ENCODE measurements at places on chromosomes 16 and 17.

GRCh38 chr17:15278380-15278779 lies 13.3 kb upstream of the PMP22 start:
- no peak for DNase-seq

- DNase-seq: no peak
Observed at GRCh38 chr16:88585269-88585668, 15.1 kb downstream of the ZC3H18 start.

DNA sequence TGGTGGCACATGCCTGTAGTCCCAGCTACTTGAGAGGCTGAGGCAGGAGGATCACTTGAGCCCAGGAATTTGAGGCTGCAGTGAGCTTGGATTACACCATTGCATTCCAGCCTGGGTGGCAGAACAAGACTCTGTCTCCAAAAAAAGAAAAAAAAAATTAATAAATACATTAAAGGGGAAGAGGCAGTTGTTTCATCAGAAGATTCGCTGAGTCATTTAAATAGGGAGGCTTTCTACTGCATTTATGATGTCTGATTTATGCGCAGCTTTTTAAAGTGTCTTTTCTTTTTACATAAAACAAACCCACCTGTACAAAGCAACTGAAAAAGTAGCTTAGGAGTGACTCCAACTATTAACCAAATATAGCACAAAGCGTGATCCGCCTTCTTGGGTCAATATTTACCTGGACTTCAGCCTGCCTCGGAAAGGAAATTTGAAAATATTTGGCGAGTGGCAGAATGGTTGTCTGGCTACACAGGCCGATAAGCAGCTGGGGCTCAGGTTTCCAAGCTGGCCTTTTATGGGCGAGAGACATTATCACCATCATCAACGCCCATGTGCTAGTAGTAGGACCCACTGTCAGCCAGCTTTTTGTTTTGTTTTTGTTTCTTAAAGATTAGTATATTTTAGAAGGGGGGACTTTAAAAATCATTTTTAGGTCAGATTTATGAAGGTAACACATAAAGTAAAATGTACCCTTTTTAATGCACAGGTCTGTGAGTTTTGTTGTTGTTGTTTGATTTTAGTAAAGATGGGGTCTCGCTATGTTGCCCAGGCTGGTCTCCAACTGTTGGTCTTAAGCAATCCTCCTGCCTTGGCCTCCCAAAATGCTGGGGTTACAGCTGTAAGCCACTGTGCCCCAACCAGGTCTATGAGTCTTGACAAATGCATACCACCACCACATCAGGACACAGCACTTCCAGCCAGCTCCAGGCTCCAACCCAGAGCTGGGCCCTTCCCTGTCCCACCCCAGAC lies 42.5 kb upstream of the RASD1 start:
- DNase-seq: no peak

DNA sequence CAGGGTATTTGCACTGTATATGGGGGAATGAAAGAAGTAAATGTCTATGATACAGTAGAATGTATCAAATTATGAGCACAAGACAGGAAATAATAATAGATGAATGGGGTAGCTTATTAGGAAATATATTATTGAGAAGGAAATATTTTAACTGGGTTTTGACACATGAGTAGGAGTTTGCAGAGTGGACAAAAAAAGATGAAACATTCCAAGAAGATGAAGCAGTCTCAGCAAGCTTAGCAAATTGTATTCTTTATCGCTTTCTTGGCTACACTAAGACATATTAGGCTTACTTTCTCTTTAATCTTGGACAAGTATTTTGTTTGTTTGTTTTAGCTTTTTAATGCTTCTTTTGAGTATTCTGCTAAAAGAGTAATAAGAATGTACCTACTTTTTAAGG lies 1.3 kb upstream of the KRTAP4-9 start:
- DNase-seq: no peak

- DNase-seq: no peak
Observed at GRCh38 chr17:33012522-33013033, 20.9 kb downstream of the SPACA3 start.

- no peak for DNase-seq
Observed at GRCh38 chr17:77034677-77035424, 105.9 kb upstream of the SEC14L1 start.

- DNase-seq: no peak
Observed at GRCh38 chr17:2571523-2572303, 21.7 kb upstream of the PAFAH1B1 start.

GRCh38 chr17:77735081-77735565 lies 223.4 kb upstream of the TNRC6C start:
- no peak for DNase-seq

DNA sequence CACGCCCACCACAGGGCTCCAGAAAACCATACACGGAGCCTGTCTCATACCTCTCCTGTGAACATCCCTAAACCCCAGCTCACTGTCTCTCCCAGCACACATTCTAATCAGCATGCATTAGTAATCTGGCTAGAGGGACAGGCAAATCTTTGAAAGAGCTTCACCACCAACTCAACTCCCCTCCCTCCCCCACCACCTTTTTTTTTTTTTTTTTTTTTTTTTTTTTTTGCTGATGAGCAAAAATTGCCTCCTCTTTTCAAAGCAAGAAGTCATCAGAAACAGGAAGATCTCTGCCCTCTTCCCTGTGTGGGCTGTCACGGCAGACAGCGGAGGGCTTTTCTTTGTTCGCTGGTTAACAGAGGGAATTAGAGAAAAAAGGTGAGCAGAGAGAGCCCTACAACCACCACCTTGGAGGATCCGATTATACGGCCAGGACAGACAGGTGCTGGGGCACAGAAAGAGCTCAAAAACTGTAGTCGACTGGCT lies 19.9 kb downstream of the GAS7 start:
- no peak for DNase-seq

- no peak for DNase-seq
Observed at GRCh38 chr17:74882517-74883240, 9.9 kb upstream of the FDXR start.

GRCh38 chr16:8493972-8494371 lies 96.3 kb downstream of the TMEM114 start:
- no peak for DNase-seq

DNA sequence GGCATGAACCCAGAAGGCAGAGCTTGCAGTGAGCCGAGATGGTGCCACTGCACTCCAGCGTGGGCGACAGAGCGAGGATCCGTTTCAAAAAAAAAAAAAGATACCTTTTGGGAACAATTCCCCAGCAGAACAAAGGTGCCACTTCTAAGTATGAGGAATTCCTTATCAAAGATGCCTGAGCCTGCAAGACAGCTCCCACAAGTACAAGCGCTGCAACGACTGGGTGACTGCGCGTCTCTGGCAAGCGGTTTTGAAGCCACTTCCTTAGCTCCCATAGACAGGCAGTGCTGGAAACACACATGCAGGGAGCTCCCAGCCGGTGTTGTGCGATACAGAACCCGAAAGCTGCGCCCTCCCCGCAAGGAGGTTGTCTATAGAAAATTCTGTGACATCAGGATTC lies 60.5 kb downstream of the ADCY9 start:
- DNase-seq: no peak

DNA sequence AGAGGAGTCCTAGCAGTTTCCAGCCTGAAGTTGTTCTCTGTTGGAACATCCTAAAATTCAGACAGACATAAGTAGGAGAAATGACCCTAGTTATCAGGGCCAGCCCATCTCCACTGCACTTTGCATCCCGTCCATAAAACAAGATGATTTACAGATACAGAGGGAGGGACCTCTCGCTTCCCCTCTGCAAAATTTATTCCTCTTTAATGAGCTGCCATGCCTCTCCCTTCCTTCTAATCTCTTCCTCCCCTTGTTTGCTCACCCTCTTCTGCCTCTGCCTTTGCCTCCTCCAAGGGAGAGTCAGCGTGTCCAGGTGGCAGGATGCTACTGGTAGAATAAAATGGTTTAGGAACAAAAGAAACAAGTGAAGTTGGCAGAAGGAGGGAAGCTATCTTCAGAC lies 351.3 kb downstream of the SOX9 start:
- DNase-seq: no peak

DNA sequence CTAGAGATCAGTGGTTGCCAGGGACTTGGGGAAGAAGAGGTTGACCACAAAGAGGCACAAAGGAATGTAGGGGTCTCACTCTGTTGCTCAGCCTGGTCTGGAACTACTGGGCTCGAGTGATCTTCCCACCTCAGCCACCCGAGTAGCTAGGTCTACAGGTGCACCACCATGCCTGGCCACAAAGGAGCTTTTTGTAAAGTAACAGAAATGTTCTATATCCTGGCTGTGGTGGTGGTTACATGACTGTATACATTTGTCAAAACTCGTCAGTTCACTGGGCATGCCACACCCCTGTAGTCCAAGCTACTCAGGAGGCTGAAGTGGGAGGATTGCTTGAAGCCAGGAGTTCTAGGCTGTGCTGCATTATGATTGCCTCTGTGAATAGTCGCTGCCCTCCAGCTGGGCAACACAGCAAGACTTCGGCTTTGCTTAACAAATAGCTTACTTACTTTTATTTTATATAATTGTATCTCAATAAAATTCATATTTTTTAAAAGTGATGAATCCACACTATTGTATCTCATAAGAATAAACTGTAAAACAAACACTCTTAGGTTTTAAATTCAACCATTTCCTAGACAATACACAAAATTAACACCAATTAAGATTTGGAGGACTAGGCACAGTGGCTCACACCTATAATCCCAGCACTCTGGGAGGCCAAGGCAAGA lies 5.0 kb downstream of the SKA2 start:
- no peak for DNase-seq

DNA sequence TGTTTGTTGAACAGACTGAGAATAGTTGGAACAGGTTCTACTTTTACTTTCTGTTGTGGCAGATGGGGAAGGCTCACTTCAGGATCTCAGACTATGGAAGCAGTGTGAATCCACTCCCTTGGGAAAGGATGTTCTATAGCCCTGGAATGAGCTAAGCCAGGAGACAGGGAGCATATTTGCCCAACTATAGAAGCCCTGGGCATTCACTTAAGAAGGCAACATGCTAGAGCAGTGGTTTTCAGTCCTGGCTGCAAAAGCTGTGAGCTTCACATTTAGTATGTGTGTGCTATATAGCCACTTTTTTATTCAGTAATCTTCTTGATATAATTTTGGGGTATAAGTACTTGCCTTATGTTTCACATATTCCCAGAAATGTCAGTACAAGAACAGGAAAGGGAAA lies 1.2 kb upstream of the KRT32 start:
- DNase-seq: no peak

DNA sequence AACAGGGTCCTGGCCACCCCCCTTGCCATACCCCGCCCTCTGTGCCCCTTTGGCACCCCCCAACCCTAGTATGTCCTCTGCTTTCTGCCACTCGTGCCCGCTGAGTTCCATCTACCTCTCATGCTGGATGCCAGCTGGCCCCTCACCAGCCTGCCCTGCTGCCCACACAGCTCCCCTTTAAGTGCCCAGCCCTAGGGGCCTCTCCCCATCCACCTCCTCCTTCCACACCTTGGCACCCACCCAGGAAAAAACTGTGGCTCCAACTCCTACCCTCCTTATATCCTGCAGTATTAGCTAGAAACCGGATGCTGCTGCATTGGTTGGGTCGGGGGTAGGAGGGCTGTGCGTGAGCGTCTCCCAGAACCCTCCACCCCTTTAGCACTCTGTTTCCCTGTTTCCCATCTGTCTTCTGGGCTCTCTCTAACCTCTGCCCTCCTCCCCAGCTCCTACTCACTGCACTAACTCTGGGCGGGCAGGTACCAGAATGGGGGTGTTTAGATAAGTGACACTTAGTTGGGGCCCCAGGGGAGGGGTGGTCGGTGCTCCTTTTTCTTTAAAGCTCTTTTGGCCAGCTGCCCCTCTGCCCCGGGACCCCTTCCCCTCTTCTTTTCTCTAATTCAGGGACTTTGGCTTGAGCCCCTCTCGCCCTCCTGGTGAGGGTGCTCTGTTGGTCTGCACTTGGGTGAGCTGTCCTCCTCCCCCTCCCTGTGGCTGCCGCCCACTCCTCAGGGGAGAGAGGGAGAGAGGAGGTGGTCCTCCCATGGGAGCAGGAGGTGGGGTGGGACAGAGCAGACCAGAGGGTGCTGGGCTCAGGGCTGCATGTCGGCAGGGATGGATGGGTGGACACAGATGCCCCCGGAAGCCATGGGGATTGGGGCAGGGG lies 9.9 kb downstream of the NR1D1 start:
- DNase-seq: no peak

DNA sequence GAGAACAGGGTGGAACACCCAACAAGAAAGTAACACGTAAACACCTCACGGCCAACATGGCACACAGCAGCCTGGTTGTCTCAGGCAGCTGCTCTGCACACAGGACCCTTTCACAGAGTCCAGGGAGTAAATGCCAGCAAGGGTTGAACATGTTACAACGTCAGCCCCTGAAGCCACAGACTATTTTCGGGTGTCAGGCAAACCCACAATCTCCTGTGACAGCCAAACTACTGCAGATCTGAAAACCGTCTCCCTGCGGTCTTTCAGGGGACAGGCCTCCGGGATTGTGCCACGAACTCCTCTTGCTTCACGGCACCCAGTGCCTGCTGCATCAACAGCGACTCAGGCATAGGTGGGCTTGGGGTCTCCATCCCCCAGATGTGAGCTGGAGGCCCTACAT lies 127.7 kb downstream of the XYLT1 start:
- DNase-seq: no peak

- no peak for DNase-seq
Observed at GRCh38 chr17:8534498-8535188, 95.9 kb downstream of the MYH10 start.

- DNase-seq: no peak
Observed at GRCh38 chr16:87000001-87000400, 317.2 kb downstream of the C16orf95 start.

DNA sequence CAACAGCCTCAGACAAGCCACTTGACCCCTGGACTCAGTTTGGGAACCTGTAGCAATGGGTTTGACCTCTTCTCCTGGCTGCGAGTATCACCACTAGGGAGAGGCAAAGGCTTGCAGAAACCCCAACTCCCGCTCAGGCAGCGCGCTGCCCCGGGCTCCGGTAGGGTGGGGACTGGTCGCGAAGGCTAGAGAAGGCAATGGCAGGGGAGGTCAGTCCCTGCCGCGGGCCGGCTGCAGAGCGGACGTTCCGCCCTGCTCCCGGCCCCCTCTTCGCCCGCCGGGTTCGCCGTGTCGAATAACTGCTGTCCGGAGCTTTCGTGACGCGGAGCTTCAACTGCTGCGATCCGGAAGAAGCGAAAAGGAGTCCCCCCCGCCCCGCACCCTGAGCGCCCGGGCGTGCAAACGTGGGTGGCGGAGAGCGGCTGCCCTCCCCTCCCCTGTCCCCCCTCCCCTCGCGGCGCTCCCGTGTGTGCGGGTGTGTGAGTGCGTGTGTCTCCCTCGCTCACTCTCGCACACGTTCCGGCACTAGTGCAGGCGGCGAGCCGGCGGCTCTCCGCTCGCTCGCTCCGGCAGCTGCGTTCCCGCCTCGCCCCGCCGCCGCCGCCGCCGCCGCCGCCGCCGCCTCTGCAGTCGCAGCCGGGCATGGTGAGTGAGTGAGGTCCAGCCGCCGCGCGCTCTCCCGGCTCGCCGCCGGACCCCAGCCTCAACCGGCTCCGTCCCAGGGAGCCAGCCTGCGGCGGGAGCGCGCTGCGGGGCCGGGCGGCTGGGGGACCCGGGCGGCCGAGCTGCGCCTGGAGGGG lies 772 bp upstream of the SHISA6 start:
- DNase-seq: no peak
